ENCODE measurements at places on chromosomes 1 and 21. TPM values are rescaled to one million over a fixed set of nuclear protein-coding genes. Genes with fewer than 3 reads are reported as not detected.

DNA sequence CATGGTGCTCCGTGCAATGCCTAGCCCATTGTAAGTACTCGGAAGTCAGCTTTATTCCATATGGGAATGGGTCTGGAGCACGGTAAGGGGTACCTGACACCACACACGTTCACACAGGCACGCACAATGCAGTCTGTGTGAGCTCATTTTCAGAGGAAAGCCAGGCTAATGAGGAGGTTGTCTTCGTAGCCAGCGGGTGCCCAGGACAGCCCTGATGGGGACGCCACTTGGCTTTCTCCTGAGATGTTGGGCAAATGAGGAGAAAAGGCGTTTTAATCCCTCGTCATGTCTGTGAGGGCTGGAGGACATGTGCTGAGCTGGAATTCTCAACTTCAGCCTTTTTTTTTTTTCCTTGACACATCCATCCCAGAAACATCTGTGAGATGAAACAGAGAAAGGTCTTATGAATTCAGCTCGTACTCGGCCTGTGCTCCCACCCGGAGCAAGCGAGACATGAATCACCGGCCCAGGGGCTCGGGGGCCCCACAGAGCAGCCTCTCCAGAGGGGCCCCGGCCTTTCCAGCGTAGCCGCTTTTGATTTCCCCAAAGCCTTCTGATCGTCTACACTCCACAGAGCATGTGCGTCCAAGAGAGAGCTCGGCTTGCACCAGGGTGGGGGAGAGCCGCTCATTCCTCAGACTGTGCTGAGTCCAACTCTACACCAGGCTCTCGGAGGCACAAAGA, 125.1 kb downstream of the EPHB2 start:
- peak; percentile 42 for DNase-seq

DNA sequence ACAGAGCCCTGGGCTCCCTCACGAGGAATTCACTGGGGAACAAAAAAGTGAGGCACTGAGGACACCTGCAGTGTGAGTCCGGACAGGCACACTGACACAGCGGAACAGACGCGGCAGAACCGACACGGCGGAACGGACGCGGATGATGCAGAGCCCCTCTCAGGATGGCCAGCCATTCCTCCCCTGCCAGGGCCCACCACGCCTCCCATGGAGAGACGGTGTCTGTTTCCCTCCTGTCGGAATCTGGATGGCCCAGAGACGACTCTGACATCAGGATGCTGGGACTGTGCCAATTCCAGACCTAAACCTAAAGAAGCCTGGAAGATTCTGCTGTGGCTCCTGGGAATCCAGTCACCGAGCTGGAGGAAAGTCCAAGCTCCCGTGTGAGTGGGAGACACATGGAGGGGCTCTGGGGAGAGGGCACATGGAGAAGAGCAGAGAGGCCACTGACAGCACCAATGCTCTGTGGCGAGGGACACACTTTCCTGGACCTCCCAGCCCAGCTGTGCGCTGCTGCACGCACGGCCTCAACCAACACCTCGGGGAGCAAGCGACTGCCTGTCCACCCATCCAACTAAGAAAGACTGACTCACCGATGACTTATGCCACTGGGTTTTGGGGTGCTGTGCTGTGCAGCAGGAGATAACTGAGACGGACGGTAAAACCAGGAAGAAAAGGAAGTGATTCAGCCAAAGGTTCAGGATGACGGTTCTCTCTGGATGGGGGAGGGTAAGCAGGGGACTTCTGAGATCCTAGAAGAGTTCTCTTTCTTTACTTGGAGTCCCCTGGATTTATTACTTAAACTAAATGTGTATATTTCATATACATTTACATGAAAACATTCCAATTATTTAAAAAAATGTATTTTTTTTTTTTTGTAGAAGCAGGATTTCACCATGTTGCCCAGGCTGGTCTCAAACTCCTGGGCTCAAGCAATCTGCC, 23.3 kb downstream of the ZBTB17 start:
- DNase-seq: no peak

The TAS1R3 gene
- 0.37 TPM for total RNA-seq

The ERG gene
- 17.3 TPM for total RNA-seq

DNA sequence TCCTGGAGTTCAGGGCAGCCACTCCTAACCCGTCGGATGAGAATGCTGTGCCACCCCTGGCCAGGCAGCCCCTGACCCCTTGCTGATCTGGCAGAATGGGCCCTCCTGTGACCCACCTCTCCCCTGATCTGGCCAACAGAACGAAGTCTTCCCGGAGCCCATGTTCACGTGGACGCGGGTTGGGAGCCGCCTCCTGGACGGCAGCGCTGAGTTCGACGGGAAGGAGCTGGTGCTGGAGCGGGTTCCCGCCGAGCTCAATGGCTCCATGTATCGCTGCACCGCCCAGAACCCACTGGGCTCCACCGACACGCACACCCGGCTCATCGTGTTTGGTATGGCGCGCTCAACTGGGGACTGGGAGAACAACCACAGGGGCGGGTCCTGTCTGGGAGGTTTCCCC, 104.1 kb upstream of the KLHDC7A start:
- no peak for DNase-seq

DNA sequence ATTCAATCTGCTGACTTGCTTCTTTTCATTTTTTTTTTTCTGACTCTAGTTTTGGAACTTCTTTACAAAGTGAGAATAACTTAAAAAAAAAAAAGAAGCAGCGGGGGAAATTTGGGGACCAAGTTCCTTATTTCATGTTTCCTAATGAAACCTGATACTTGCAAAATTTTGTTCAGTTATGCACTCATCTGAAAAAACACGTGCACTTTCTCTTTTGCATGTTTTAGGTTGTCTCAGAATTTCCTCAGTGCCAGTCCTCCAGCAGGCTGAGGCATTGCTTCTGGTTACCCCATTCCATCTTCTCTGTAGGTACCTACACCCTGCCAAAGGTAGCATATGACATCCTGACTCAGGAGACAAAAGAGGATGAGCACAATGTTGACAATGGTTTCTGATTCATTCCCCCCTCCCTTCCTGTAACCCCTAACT, 299.7 kb downstream of the GRIK1 start:
- no peak for DNase-seq

DNA sequence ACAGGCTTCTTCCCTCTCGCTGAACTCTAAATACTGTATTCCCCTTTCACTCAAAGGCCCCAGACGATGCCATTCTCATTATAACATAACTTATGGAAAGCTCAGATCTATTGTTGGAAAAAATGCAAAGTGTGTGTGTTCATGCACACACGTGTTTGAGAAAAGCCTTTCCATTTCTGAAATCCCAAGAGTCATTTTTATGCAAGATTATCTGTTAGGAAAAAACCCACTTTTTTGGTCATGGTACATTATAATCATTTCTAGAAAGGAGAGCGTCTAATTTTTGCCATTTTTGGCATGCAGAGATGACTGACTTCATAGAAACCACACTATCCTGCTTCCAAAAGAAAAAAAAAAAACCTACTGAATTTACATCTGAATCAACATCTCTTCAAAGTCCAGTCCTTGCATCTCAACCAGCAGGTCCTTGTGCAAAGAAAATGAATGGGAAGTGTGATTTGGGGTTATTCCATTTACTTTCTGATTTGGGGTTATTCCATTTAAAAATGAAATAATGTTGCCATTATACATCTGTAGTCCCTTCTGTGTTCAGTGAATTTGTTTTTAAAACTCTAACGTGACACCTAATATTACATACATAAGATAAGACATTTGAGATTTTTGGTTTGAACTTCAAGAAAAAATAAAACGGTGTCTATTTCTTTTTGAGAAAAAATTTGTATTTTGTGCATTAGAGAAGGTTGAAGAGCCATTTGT, 150.3 kb downstream of the DHRS3 start:
- no peak for DNase-seq

GRCh38 chr1:186792870-186793581, 35.7 kb upstream of the PLA2G4A start:
- no peak for DNase-seq

GRCh38 chr1:78075621-78076020, 29.9 kb downstream of the GIPC2 start:
- no peak for DNase-seq

GRCh38 chr1:9651565-9652378, at the start of gene PIK3CD:
Gene PIK3CD, plus strand, starts transcription at chr1:9651731. Its CDS starts 58,725 bp downstream, at chr1:9710456.
- peak; percentile 72 for DNase-seq

- DNase-seq: no peak
Measured at GRCh38 chr21:23887725-23888306, 1719.5 kb downstream of the MRPL39 start.

DNA sequence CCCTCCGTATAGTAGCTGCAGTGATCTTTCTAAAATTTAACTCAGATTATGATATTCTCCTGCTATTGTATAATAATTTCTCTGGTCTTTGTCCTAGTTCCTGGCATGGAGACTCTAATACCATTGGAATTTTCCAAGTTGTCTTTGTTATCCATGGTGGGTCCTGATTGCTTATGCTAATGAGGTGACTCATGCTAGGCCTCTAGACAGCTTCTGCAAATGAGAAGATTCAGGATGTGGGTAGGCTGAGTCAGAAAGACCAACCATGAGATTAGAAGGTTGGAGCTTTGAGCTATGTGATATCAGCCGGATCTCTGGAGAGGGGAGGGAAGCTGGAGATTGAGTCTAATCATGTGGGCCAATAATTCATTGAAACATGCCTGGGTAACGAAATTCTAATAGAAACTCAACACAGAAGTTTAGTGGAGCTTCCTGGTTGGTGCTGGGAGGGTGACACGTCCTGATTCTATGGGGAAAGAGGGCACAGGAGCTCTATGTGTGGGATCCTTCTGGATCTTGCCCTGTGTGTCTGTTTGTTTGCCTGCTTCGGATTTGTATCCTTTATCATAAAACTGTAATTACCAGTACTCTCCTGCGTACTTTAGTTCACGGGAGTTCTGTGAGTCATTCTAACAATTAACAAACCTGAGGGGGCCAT, 73.2 kb upstream of the CNIH3 start:
- no peak for DNase-seq

DNA sequence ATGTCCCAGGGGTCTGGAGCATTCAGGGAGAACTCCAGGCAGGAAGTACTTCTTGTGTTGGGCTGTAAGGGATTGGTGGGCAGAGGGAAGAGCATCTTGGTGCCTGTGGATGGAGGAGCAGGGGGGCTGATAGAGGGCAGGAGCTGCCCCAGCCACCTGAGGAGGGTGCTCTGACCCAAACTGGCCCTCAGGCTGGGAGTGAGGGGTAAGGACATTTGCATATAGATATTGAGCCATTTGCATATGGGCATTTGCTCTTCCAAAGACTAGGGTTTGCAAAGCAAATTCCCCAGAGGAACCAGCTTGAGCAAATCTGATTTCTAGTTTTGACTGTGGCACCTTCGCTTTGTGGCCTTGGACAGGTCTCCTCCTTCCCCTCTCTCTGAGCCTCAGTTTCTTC, 18.2 kb downstream of the ZNF362 start:
- DNase-seq: no peak

The SLC9C2 gene
- total RNA-seq: 1.8 TPM

The ADGRL4 gene
- total RNA-seq: 17.5 TPM

The GJA4 gene
- 23.1 TPM for total RNA-seq

DNA sequence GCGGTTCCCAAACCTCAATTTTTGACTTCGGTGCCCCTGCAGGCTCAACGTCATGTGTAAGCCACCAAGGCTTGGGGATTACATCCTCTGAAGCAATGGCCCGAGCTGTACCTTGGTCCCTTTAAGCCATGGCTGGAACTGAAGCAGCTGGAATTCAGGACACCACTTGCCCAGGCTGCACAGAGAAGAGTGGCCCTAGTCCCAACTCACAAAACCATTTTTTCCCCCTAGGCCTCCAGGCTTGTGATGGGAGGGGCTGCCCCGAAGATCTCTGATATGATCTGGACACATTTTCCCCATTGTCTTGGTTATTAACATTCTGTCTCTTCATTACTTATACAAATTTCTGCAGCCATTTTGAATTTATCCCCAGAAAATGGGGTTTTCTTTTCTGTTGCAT, 233.3 kb upstream of the ADGRL4 start:
- no peak for DNase-seq

GRCh38 chr1:119475866-119476439, 31.1 kb upstream of the HSD3B1 start:
- no peak for DNase-seq

GRCh38 chr1:22380024-22380785, 71.4 kb upstream of the ZBTB40 start:
- no peak for DNase-seq

The HSPA6 gene
- 0.54 TPM for total RNA-seq

DNA sequence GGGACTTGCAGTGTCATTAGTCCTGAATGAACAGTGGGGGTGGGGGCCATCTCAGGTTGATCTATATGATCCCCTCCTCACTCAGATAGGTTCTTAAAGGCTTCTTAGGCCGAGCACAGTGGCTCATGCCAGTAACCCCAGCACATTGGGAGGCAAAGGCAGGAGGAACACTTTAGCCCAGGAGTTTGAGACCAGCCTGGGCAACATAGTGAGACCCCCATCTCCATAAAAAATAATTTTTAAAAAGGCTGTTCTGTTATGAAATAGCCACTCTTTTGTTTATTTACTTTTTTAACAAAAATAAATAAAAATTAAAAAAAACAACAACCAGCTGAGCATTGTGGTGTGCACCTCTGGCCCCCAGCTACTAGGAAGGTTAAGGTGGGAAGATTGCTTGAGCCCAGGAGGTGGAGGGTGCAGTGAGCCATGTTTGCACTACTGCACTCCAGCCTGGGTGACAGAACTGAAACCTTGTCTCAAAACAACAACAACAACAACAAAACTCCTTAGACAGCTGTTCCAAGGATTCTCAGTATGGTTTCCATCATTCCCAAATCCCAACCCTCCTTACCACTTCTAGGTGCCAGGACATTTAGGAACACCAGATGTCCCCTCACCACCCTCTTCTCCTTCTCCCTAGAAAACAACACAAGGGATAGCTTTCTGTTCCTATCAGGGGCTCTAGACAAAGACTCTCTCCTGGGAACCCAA, 2.0 kb upstream of the TRAPPC3 start:
- DNase-seq: no peak

The SLC27A3 gene
- 8.8 TPM for total RNA-seq

DNA sequence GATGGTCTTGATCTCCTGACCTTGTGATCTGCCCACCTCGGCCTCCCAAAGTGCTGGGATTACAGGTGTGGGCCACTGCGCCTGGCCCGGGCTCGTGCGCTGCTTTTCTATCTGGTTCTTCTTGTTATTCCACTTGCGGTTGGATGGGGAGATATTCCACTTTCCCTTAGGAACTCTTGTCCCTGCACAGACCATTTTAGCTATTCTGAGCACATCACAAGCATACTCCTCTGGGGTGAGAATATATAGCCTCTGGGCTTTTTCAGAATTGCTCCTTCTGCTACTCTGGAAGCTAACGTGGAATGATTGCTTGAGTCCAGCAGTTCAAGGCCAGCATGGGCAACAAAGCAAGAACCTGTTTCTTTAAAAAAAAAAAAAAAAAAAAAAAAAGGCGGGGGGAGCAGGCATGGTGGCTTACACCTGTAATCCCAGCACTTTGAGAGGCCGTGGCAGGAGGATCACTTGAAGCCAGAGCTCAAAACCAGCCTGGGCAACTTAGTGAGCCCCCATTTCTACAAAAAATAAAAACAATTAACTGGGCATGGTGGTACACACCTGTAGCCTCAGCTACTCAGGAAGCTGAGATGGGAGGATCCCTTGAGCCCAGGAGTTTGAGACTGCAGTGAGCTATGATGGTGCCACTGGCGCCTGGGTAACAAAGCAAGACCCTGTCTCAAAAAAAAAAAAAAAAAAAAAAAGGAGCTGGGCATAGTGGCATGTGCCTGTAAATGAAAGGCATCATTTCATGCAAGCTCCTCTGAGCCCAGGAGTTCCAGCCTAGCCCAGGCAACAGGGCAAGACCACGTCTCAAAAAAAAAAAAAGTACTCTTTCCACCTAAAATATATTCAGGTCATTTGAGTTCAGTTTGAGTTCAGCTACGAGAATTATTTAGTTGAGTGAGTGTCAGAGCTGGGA, 11.8 kb upstream of the PGD start:
- DNase-seq: no peak

Measured in heart left ventricle (tissue), 16 donors.